ENCODE measurements at places on chromosomes 7 and 10.

- DNase-seq, result no peak
Measured at GRCh38 chr10:51233337-51234100, 159.2 kb downstream of the PRKG1 start.

- DNase-seq, result no peak
Measured at GRCh38 chr7:52447581-52448180, 587.8 kb upstream of the POM121L12 start.

DNA sequence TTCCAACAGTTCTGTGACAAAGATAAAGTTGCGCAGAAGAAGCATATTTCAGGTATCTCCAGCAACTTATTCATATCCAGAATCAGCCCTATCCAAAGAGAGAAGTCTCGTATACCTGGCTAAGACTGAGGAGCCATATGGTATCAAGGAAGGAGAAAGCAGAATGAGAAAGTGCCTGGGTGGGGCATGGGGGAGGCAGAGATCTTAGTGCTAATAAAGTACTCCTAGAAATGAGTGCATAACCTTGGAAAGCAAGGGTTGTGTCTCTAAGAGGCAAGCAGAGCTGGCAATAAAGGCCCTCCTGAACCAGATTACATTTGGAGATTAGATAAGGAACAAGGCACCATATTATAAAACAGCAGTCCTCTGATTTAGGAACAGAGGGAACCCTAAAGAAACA, 12.7 kb downstream of the TASOR2 start:
- no peak for DNase-seq

- DNase-seq, result no peak
Measured at GRCh38 chr10:86319676-86320075, 46.9 kb downstream of the GRID1 start.

GRCh38 chr7:80312139-80312661, 177.6 kb downstream of the GNAI1 start:
- no peak for DNase-seq

DNA sequence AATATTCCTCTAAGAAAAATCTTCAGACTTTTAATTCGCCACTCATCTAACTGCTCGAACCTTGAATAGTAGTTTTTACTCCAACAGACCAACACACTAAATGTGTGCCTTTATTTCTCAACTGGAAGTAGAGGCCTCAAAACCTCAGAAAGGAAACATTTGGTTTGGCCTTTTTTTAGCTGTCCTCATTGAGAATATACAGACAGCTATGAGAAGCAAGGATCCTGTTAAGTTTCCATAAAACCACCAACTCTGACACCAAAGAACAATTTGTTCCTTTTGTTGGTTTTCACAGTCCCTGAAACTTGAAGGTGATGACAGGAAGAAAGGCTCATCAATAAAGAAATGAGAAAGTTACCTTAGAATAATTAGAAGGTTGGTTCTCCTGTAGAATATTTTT, 199.2 kb upstream of the MEOX2 start:
- no peak for DNase-seq

DNA sequence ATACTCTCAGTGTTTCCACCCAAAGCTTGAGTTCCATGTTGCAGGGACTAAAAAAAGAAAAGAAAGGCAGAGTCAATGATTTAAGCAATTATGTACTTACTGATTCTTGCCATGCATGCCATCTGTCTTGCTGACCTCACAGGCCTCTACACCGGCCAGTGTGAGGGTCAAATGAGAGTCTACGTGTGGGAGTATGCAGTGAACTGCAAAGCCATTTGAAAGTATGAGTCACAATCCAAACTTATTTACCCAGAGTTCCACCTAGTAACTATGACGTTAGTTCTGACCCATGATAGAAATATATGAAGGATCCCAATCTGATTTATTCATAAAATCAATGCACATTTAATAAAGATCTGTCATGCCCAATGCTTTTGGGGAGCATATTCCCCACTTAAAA, 26.5 kb downstream of the PDE1C start:
- no peak for DNase-seq

GRCh38 chr10:79258894-79259293, 88.4 kb upstream of the PPIF start:
- no peak for DNase-seq

DNA sequence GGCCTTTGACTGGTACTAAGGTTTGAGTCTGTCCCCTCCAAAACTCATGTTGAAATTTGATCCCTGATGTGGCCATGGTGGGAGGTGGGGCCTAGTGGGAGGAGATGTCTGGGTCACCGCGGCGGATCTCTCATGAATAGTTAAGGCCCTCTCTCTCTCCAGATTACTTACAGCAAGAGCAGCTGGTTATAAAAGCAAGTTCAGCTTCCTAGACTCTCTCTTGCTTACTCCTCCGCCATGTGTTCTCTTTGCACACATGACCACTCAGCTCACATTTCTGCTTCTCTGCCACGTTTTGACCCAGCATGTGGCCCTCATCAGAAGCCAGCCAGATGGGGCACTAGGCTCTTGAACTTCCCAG, 29.9 kb upstream of the ZMIZ1 start:
- no peak for DNase-seq

- no peak for DNase-seq
Measured at GRCh38 chr10:80894311-80894791, 356.6 kb downstream of the SH2D4B start.
